Stimulated activated CD4-positive, alpha-beta T cell treated with anti-CD3 and anti-CD28 coated beads, Interleukin-1b, Interleukin-23, amount 100 ng/mL, for 4 hours (primary cell): ENCODE measurements at places on chromosomes 5 and 9.

DNA sequence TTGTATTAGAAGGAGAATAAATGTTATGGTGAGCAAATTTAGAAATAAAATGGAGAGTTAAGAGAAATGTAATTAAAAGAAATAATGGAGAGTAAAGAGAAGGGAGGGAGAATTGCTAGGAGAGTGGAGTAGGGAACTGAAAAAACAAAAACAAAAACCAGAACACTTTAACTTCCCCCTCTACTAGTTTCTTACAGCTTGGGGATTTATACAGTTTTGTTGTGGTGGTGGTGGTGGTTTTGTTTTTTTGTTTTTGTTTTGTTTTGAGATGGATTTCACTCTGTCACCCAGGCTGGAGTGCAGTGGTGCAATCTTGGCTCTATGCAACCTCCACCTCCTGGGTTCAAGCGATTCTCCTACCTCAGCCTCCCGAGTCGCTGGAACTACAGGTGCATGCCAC is 322.4 kb downstream of the TMEM167A start:
- no peak for DNase-seq

DNA sequence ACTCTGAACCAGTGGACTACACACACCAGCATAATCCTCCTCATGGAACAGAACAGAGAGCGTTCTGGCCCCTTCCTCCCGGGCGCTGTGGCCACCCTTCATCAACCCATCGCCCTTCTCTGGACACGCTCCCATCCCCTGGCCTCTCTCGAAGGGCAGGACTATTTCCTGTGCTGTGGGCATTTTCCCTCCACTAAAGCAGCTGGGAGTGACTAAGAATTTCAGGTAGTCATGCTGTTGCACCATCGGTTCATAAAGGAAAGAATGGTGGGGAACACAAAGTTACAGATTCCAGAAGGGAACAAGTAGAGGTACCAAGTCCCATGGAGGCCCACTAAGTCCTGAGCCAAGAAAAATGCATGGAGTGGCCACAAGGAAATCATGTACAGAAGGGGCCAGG is 68.6 kb downstream of the EPB41L4B start:
- no peak for DNase-seq

DNA sequence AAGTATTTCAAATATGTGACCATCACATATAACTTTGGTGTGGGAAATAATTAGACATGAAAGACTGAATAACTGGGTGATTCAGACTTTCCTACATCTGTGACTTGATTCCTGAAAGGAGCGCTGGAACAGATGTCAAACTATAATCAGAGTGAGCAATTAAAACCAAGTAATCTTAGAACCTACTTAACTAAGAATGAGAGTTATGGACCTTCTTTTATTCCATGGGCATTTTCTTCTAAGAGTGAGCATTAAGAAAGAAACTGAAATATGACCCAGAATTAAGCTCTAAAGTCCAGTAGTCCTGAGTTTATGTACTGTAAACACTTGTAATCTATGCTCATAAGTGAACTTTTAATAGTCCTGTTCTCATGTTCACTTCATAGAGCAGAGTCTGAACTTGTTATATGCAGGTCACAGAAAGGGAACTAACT is 68.4 kb downstream of the PAM start:
- DNase-seq = no peak

DNA sequence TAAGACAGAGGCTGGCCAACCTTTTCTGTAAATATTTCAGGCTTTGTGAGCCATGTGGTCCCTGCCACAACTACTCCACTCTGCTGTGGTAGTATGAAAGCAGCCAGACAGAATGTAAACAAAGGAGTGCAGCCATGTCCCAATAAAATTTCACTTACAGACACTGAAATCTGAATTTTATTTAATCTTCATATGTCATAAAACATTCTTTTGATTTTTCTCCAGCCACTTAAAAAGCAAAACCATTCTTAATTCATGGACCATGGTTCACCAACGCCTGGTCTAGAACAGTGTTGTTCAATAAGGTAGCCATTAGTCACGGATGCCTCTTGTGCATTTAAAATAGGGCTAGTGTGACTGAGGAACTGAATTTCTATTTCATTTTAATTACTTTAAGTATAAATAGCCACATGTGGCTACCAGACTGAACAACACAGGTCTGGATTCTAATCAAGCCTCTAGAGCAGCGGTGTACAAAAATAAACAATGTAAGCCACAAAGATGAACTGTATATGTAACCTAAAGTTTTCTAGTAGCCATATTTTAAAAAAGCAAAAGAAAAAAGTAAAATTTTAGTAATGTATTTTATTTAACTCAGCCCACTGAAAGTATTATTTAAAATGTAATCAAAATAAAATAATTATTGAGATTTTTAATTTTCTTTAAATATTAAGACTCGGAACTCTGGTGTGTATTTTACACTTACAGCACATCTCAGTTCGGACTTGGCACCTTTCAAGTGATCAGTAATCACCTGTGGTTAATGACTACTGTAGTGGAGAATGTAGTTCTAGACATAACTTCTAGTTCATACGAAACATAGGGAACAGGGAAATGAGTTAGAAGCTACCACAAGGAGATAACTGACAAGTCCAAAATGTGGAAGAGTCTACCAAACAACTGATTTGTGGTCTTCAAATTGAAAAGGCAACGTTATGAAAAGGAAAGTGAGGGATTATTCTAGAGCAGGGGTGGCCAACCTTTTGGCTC is 14.3 kb downstream of the GEMIN5 start:
- DNase-seq = no peak

- DNase-seq = no peak
Observed at GRCh38 chr5:31359839-31360238, 166.4 kb downstream of the CDH6 start.

DNA sequence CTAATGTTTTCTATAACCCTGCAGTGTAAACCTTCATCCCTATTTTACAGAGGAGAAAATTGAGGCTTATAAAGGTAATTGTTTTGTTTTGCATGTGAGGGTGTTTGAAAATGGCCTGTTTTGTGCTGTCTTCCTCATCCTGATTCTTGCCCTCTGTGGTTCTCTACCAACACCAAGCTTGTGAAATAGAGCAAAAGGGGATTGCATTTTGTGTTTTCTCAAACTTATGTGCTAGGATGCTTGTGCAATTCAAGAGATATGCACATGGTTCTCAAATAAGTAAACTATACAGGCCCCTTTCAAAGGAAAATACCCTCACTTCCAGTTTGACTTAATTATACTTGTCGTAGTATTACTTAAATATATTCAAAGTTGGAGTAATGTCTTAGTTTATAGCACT is 17.2 kb downstream of the PAM start:
- no peak for DNase-seq

DNA sequence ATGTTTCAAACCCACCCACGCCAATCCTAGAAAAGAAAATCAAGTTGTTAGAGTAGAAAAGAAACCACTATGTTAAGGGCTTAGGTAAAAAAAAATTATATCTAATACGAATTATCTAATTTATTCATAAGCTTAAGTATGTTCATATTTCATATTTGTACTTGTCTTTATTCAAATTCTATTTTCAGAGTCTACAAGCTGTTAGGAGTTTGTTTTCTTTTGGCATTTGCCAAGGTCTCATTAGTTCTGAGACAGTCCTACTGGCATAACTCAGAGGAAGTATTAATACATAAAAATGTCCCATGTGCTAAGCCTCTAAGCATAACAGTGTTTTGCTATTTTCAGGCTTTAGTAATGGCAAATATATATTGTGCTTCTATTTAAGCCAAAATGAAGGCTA is 57.6 kb downstream of the STARD4 start:
- DNase-seq = no peak

DNA sequence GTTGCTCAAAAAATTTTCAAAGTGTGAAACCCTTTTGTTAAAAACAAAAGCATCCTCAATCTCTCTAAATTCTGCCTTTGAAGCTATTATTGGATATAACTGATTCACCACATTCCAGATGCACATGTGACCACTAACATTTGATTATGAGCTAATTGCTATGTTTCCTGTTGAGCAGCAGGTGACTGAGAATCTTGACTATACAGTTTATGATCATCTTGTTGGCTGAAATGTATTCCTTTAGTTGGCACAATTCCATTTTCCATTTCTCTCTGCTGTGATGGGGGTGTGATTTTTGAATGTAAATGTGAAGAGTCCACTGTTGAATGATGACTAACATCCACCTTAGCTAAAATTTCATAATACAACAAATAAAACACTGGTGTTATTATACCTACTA is 10.7 kb downstream of the LYSMD3 start:
- no peak for DNase-seq

DNA sequence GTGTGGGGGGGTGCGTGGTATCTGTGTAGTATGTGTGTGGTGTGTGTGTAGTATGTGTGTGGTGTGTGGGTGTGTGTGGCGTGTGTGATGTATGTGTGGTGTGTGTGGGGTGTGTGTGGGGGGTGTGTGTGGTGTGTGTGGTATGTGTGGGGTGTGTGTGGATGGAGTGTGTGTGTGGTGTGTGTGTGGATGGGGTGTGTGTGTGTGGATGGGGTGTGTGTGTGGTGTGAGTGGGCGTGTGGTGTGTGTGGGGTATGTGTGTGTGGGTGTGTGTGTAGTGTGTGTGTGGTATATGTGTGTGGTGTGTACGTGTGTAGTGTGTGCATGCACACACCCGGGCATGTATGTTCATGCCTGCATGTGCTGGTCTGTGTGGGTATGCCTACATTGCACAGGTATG is 420.9 kb upstream of the DAP start:
- no peak for DNase-seq

- DNase-seq = no peak
Observed at GRCh38 chr5:38110130-38110529, 148.2 kb upstream of the EGFLAM start.

DNA sequence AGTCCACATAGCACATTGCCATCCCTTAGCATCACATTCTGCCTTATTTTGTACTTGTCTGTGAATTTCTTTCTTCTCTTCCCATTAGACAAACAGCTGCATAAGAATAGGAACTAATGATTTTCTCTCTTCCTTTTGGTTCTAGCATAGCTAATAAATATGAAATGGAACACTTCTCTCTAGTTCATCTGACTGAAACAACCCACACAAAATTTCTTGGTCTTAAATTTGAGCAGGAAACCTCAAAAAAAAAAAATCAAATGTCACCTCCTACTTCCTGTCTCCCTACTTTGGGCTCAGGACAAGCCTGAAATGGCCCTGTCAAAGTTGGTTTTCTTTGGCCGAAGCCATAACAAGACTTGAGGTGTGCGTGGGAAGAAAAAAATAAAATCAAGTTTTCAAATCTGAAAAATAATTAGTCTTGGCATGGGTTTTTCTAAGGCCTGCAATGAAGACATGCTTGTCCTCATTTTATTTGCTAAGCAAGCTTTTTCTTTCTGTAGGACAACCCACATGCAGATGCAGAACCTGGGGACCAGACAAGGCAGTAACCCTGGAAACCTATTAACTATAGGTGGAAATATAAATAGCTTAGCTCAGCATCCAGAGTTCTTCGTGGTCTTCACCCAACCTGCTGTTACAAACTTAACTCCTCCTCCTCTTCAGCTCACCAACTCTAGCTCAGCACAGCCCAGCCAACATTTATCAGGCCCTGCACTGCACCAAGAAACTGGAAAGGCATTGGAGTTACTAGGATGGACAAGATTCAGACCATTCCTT is 523.5 kb upstream of the KLF4 start:
- no peak for DNase-seq

DNA sequence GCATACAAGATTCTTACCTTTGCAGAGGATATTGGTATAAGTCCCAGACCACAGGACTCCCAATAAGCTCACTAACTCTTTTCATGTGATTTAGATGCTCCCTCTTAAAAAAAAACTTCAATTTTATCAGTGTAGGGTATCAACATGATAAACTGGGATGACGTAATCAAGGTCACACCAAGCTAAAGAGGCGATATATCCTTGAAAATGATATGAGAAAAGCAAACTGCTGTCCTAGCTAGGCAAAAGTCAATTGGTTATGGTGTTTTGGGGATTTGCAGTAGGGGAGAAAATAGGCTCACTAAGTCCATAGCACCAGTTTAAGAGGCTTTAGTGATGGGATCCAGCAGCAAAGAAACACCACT is 354.4 kb downstream of the DIRAS2 start:
- no peak for DNase-seq

- no peak for DNase-seq
Observed at GRCh38 chr5:23089286-23089685, 236.1 kb upstream of the CDH12 start.

DNA sequence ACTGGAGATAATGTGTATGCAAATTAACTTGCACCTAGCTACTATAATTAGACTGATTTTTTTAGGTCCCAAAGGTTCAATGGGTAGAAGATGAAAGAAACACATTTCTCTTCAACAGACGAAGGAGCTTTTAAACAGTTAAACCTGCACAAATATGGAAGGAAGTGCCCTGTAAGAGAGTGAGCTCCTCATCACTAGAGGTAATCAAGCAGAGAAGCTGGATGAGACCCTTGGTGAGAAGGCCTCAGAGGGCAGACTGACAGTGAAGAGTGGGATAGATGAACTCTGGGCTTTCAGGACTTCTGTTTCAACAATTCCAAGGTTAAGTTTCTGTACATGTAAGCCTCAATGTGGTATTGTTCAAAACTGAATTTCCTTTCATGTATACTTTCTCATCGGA is 23.2 kb downstream of the PTPN3 start:
- DNase-seq = no peak

GRCh38 chr5:126443374-126443851 is 20.2 kb downstream of the GRAMD2B start:
- no peak for DNase-seq

DNA sequence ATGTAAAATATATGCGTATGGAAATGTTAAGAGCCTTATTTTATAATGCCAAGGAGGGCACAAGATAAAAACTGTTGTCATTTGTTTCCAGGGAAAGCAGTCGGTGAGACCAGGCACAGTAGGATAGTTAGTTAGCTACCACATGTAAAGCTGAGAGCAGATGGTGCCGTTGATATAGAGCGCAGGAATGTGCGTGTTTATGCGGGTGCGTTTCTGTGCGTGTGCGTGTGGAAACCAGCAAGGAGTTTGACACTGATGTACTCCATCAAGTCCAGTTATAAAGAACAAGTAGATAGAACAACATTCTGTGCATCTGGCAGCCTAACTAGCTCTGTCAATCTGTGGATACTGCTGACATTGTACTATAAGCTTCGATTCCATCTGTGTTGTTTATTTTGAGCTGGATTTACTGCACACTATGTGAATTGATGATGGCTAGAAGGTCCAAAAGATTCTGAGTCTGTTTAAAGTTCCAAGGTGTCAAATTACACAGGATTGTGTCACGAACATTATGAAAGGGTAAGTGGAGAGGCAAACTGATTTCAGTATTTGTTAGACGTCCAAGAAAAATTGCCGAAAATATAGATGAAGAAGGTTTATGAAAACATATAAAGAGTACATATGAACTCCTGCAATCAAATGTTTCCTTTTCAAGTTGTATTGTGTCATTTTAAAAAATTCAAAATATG is 494.9 kb upstream of the MEF2C start:
- no peak for DNase-seq

- no peak for DNase-seq
Observed at GRCh38 chr5:64518793-64519192, 13.0 kb downstream of the RGS7BP start.
